Panc1 (cell line): ENCODE measurements at places on chromosomes 11 and 22.
A peak's percentile ranks its signal among the peaks of the same experiment; 100 is the strongest.

GRCh38 chr11:114959953-114960505 is 281.7 kb downstream of the NXPE2 start:
- DNase-seq = no peak

DNA sequence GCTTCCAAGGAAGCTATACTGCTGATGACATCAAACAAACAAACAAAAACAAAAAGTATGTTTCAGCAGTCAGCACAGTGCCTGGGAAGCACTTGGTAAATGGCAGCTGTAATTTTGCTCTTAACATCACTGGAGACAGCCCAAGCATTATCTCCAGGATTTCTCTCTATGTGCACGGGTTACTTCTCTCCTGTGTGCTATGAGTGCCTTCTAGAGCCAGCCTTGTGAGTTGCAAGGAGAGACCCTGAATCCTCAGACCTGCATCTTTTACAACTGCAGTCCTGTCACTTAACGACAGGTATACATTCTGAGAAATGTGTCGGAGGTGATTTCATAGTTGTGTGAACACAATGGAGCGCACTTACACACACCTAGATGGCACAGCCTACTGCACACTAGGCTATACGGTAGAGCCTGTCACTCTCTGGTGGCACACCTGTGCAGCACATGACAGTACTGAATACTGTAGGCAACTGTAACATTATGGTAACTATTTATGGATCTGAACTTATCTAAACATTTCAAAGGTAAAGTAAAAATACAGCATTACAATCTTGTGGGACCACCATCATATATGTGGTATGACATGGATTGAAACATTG is 662.5 kb upstream of the B3GAT1 start:
- DNase-seq = peak; percentile 18

GRCh38 chr11:69876013-69876412 is 56.8 kb upstream of the FGF3 start:
- DNase-seq = no peak

DNA sequence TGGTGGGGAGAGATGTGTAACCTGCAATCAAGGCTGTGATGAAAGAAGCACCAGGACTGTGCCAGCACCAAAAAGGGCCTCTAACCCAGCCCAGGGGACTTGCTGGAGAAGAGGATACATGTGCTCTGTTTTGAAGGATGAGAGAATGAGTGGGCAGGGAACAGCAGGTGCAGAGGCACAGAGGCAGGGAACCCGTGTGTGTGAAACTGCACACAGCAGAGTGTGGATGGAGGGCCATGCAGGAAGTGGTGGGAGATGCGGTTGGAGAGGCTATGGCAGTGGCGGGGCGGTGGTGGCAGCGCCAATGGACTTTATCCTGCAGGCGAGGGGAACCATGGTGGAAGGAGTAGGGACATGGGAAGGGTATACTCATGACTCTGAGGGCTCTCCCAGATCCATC is 25.2 kb upstream of the LRRC32 start:
- DNase-seq = no peak

GRCh38 chr11:6666302-6667183 is 10.9 kb upstream of the DCHS1 start:
- DNase-seq = no peak

DNA sequence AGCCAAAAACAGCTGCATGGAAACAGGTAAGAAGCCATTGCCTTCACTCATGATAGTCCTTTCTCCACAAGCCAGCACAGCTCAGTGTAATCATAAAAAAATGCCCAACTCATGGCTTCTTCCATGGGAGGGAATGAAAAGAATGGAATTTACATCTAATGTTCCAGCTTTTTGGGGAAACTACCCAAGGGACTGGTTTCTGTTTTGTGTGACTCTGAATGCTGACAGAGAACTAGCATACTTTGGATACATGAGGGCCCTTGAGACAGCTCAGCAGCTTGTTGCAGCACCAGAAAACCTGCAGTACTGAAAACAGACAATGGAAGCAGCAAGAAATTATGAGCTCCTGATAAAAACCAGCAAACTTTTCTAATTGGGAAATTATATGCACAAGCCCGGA is 24.2 kb upstream of the HORMAD2 start:
- no peak for DNase-seq

DNA sequence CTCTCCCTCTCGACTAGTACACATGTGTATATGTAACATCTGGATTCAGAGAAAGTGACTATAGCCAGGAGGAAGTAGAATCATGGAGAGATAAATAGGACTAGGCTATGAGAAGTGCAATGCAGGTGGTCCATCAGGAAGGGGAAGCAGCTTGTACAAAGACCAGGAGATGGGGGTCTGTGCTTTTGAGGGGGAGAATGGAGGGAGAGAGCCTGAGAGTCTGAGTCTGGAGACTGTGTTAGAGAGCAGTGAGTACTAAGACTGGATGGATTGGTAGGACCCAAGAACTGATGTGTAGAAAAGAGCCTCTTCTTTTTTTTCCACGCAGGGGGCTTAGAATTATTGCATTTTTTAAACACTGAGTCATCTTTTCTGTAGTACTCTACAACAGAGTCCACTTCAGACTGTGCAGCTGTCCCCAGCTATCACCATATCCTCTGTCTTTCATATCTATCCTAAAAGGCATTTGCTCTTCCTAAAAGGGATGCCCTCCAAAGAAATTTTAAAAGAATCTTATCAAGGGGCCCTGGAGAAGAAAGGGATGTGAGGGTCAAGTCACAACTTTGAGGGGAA is 80.4 kb downstream of the BDNF start:
- DNase-seq = no peak
